ENCODE measurements at places on chromosomes 2 and 18. TPM values are rescaled to one million over a fixed set of nuclear protein-coding genes. Genes with fewer than 3 reads are reported as not detected.

DNA sequence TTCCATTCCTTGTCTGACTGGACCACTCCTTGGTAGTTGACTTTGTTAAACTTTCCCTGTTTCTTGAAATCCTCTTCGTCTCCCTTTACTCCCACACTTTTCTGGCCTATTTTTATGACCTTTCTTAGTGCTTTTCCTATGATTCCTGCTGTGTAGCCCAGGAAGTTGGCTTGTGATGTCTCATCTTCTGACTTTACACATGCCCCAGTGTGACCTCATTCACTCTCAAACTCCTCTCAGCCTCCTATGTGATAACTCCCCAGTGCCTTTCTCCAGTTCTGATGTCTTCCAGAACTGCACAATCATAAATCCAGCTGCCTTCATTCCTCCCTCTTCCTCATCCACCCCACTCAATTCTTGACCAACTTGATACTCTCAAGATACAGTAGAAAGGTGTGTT is 407.6 kb downstream of the TGIF1 start:
- no peak for DNase-seq

DNA sequence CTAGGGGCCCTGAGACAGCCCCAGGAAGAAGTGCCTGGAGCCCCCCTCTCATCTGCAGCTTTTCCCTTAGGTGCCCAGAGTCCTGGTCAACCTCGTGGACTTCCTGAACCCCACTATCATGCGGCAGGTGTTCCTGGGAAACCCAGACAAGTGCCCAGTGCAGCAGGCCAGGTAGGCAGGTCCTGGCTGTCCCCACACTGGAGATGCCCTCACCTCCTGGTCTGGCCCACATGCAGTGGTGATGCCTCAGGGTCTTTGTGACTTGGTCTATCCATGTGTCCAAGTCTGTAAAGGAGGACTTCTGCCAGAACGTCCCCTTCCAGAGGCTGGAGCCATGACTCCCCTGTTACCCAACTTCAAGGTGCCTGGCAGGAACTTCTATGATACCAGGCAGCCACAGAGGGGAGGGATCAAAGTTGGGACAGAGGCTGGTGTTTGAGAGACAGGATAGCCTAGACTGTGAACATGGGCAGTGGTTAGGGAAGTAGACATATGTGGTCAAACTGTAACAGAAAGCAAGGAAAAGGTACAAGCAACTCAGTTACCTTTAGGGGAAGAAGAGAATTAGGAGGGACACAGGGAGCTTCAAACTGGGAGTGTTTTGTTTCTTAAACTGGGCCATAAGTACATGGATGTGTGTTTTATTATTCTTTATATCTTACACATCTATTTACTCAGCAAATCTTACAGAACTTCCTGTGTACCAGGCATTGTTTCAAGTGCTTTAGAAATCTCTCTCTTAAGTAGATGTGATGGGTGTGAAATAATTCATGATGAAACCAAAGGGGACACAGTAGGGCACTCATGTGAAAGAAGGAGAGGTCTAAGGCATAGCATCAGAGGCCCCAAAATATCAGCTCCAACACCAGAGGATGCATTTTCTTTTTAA is 107.1 kb downstream of the PLB1 start:
- DNase-seq = no peak

RAX gene
- not detected for total RNA-seq

RFTN2 gene
- total RNA-seq = 15.3 TPM

GRCh38 chr18:58361212-58361611 is 267.7 kb downstream of the ALPK2 start:
- DNase-seq = no peak

DNA sequence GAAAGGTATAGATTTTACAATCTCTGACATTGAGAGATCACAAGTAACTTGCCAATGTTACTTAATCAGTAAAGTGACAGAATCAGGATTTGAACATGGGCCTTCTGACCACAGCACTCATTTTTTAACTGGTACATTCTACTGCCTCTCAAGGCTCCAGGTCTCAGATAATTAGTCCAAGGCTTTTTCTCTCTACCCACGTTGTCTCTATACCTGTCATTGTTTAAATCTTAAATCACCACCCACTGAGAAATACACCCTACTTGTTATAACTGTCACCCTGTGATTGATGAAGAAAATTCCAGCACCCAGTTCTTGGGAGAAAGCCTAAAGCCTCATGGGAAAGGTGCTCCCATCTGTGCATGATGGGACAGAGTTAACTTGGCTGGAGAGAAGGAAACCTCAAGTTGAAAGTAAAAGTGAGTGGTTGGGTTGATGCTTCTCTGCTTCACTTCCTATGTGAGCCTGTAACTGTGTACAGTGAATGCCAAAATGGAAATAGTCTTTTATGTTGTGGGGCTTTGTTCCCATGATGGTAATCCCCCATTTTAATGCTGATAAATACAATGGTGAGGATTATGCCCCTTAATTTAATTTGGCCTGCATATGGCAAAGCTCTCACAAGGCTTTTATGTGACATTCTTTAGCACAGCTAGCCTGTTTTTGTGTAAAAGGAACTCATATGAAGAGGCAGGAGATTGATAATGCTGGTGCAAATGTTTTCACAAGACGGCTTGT is 190.1 kb upstream of the SP5 start:
- DNase-seq = no peak

DNA sequence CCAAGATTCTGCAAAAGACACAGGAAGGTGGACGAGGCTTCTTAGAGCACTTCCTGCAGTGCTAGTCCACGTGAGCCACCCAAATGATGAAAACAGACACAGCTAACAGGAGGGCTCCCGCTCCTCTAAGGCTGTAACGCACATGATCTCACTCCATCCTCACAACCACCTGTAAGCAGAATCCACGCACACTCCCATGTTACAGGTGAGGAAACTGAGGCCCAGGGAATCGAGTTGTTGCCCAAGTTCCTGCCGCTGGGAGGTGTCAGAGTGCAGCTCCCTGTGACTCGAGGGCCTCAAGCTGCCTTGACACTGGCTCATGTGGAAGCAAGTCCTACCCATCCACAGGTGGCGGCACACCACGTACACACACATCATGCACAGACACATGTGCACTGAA is 4.4 kb downstream of the DNMT3A start:
- DNase-seq = no peak

DNA sequence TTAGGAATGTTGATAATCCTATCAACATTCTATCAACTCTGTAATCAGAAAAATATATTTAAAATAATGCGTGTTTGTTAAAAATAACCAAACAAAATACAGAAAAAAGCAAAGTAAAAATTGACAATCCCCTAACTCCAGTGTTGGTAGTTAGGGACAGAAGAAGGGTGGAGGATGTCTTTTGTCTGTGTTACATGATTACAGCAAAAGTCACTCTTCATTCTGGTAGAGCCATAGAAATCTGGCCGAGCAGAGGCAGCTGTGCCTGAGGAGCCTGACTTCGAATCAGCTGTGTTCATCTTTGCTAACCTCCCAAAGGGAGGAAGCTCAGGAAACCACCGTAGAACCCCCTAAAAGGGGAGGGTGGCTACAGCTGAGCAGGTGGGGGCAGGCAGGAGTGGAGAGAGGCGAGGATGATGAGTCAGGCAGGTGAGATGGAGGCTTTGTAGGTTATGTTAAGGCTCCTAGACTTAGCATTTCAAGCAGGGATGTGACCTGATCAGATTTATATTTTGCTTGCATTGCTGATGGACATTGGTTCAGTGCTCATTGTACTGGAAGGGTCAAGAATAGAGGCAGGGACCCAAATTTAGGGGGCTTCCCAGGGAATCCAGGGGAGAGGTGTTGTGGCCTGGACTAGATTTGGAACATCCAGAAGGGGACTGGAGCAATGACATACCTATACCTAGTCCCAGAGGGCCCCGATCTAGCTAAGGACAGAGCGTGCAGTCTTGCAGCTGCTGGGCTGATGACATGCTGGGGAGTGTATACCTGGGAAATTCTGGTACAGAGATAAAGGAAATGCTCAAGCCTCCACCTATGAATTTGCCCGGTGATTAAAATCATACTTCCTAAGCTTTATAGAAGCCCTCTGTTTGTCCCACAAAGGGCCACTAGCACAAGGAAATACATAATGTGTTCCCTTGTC is 95.7 kb downstream of the NEDD4L start:
- DNase-seq = no peak

DNA sequence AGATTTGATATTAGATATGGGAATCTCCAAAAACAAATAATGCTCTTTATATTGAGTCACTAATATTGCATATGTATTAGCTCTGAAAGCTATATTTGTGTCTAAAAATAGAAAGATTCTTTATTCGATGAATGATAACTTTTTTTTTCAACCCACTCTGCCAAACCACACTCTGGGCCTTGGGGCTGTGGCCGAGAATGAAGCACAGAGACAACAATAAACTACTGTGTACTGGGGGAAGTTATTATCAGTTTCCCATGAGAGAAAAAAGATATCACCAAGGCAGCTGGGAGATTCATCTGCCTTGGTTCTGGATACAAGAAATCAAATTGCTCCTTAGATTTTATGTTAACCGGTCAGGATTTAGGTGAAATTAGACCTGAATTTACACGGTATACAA is 762.2 kb downstream of the SUCLG1 start:
- no peak for DNase-seq

GRCh38 chr2:177857538-177857937 is 215.0 kb downstream of the PDE11A start:
- DNase-seq = no peak
